ENCODE measurements at places on chromosomes 3 and 15. TPM values are rescaled to one million over a fixed set of nuclear protein-coding genes. Genes with fewer than 3 reads are reported as not detected.

DNA sequence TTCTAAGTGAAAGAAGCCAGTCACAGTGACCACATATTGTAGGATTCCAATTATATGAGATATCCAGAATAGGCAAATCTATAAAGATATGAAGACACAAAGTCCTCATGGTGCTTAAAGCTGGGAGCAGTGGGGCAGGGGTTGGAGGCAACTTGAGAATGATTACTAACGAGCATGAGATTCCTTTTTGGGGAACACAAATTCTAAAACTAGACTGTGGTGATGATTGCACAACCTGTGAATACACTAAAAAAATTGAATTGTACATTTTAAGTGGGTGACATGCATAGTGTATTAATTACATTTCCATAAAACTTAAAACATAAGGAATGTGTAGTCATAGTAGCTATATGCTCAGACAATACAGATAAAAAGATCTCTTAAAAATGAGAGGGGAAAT lies 103.2 kb downstream of the DPH6 start:
- no peak for DNase-seq

DNA sequence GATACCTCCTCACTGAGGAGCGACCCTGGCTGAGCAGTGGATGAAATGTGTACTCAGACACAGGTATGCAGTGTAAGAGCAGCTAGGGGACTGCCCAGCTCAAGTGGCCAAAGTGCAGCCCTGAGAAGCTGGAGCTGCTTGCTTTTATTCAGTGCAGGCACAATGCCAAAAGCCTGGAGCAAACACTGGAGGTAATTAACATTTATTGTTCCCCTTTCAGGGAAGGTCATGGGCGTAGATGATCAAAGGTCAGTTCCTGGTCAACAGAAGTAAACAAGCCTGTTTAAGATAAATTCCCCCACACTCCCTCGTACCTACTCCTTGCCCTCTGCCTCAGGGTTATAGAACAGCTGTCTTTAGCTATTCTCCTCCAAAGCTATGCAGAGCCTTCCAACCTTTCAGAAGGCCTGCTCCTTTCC lies 17.5 kb downstream of the PLA2G4F start:
- DNase-seq: no peak

DNA sequence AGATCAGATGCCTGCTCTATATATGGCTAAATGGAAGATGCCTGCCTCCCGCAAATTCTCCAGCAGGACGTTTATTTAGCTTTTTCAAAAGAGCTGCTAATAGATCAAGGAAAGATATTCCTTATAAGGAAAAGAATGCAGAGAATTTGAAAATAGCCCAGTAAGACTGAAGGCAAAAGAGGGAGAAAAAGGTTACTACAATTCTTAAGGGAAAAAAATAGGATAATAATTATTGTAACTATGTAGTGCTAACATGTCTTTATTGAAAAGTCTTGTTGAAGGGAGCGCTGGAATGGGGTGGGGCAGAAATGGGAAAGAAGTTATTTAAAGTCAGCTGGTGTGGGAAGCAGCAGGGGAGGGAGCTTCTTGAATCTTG lies 2.9 kb downstream of the TPM1 start:
- no peak for DNase-seq

GRCh38 chr3:99565331-99565730 lies 73.1 kb upstream of the COL8A1 start:
- no peak for DNase-seq

PYDC2 gene
- not detected for total RNA-seq

TERC gene
- total RNA-seq: 6.0 TPM

TNFSF10 gene
- total RNA-seq: 8.3 TPM

ARL6IP5 gene
- 112 TPM for total RNA-seq

Data from T-helper 17 cell (primary cell).